ENCODE measurements at places on chromosomes 1 and 21.

DNA sequence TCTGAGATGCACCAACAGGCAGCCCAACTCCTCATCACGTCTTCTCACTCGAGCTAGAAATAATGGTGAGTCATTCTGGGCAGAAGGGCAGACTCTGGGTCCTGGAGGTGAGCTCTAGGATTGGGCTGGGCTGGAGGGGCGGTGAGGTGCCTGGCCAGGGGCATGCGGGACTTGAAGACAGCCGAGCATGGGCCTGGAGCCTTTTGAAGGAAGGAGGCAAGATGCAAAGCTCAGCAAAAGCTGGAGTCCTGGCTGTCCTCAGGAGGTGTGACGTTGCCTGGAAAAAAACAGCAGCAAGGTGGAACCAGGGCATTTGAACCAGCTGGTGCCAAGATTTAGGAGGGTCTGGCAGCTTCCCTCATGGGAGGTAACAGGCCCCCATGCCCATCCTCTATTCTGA, 712 bp downstream of the KCNA2 start:
- DNase-seq, result no peak

- no peak for DNase-seq
Measured at GRCh38 chr1:53163291-53163768, 20.9 kb upstream of the SLC1A7 start.

DNA sequence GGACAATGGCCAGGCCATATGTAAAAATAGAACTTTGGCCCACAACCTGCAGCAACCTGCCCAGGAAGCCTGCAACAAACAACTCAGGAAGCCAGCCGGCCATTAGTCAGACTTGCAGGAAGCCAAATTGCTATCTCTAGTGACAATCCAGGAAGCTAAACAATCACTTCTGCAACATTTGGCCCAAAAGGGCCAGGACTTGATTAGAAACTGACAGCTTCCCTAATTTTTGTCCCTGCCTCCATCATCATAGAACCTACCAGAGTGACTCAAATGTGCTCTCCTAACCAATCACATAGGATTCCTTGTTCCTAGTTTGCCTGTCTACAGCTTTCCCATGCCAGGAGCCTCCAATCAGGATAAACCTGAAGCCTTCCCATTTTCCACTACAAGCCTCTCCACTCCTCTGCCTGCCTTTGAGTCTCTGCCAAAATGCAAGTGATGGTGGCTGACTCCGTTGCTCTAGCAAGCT, 639.3 kb downstream of the PTPRU start:
- DNase-seq, result no peak

- DNase-seq, result no peak
Measured at GRCh38 chr1:167056529-167057231, 33.5 kb downstream of the GPA33 start.

- no peak for DNase-seq
Measured at GRCh38 chr21:31420988-31421387, 76.9 kb upstream of the TIAM1 start.

DNA sequence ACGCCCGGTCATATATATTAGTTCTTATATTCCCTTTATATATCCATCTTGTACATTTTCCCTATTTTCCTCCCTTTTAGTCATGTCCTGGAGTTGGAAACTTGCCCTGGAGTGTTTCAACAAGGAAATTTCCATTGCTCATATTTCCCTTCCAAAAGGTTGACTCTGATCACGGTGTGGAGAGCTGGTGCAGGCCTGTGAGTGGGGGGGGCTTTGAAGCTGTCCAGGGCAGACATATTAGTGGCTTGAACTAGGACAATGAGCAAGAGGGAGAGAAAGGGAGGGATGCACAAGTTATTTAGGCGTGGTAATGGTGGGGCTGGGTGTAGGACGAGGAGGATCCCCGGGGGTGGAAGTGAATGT, 30.4 kb upstream of the TMEM61 start:
- DNase-seq, result no peak

DNA sequence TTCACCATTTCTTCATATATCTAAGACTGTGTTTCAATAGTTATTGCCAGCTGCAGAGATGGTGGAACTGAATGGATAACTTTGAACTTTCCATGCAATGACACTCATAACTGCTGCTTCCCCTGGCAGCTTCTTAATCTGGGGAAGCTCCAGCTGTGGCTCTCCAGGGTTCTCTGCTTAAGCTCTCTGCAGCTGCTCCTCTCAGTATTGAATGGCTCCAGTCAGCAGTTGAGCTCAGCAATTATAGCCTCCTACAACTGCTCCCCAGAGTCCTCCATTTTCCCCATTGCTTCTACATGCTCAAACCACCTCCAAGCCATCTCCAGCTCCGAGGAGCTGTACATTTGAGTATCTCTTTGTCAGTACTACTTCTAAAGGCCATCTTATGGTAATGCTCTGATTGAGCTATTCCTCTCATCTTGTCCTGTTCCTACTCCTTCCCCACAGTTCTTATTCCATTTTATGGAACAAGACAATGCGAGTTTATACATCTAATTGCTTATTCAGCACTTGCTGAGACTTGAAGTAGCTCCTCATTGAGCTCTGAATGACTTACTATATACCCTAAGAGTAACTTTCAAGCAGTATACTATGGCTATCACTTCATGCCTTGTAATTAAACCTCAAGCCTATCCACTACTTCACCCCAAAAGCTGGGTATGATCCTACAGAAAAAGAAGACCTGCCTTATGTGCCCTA, 362.4 kb downstream of the NEGR1 start:
- DNase-seq, result no peak

DNA sequence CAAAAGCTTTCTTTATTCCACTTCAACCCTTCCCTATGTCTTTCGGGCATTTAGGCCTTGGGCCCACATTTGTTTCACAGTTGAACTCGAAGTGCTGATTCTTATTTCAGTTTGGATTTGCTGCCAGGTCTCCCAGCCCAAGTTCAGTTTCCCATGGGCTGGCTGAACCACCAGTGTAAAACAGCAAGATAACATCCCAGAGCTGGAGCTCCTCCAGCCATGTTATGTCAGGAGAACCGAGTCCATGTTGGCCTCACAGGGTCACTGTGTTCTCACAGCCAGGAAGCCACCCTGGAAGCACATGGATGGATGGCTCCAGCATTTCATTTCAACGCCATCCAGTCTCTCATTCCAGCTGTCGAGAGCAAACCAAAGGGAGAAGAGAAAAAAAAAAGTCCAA, 45.2 kb upstream of the RXRG start:
- no peak for DNase-seq

GRCh38 chr1:200139661-200140250, 112.2 kb downstream of the NR5A2 start:
- DNase-seq, result peak; percentile 12

DNA sequence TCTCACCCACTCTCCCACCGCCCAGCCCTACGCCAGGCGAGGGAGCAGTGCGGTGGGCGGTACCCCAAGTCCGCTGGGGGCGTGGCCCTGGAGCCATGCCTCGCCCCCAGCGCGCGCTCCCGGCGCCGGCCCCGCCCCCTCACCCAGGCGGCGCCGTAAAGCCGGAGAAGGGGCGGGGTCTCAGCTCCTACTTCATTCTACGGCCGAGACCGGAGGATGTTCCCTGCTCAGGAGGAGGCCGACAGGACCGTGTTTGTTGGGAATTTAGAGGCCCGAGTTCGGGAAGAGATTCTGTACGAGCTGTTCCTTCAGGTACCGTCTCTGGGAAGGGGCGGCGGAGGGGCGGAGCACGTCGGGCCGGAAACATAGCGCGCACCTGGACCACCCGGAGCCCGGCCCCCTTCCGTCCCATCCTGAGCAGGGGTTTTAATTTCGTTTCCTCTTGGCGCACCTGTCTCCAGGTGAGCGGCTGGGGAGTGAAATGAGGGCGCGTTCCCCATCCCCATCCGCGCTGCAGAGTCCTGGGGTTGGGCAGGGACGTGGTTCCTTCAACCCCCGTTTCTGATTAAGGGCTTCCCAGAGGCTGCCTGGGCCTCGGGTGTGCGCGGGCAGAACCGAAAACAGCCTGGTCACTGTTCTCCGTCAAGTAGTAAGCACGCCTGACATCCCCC, at the start of gene RBM11:
RBM11 (plus strand) TSS at position 187 of the 671 bp plus-strand sequence; CDS start at position 217, 30 bp downstream.
- no peak for DNase-seq

GRCh38 chr1:96416701-96417444, 304.7 kb upstream of the PTBP2 start:
- DNase-seq, result no peak

- no peak for DNase-seq
Measured at GRCh38 chr1:147541672-147542568, 619 bp downstream of the BCL9 start.

DNA sequence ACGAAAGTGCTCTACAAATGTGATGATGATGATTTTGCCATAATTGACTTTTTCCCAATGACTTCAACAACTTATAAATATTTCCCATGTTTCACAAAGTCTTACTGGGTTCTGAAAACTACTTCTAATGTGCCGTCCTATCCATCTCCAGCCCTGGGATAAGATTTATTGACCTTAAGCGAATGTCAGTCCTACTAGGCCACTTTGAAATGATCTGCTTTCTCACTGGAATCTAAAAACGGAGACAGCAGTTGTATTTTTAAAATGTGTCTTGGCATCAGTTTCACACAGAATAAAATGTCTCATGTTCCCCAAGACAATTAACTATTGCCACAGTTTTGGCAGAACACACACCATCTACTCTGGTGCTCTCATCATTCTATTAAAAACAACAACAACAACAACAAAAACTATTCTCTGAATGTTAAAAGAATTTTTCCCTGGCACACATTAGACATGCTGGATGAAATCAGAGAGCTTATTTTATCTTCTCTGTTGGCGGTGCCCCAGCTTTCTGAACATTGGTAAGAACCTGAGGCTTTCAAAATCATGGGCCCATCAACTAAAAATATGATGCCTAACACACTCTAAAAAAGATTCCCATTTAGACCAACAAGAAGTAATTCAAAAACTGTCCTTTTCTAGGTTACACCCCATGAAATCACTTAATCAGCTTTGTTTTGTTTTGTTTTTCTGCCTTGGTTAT, 23.1 kb upstream of the DNASE2B start:
- no peak for DNase-seq

- no peak for DNase-seq
Measured at GRCh38 chr1:207289756-207290155, 31.7 kb upstream of the CD55 start.

GRCh38 chr1:53722025-53722424, 16.9 kb downstream of the GLIS1 start:
- no peak for DNase-seq

DNA sequence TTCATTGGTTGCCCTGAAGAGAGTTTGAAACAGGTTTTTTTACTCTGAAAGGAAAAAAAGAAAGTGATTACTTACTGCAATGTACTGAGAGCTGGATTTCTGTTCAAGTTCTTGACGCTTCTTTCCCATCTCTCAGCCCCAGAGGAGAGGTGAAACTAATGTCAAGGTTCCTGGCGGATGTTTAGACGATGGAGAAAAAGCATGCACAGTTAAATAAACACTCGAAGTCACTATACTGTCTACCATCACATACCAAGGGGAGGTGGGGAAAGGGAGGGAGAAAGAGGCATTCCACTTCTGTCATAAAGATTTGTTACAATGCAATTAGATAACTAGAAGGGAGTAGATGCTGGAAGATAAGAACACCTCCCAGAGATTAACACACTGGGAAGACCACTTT, 177.0 kb upstream of the TNR start:
- no peak for DNase-seq

GRCh38 chr1:211111351-211111750, 22.6 kb downstream of the KCNH1 start:
- no peak for DNase-seq

- no peak for DNase-seq
Measured at GRCh38 chr1:185695299-185695698, 38.9 kb upstream of the HMCN1 start.

DNA sequence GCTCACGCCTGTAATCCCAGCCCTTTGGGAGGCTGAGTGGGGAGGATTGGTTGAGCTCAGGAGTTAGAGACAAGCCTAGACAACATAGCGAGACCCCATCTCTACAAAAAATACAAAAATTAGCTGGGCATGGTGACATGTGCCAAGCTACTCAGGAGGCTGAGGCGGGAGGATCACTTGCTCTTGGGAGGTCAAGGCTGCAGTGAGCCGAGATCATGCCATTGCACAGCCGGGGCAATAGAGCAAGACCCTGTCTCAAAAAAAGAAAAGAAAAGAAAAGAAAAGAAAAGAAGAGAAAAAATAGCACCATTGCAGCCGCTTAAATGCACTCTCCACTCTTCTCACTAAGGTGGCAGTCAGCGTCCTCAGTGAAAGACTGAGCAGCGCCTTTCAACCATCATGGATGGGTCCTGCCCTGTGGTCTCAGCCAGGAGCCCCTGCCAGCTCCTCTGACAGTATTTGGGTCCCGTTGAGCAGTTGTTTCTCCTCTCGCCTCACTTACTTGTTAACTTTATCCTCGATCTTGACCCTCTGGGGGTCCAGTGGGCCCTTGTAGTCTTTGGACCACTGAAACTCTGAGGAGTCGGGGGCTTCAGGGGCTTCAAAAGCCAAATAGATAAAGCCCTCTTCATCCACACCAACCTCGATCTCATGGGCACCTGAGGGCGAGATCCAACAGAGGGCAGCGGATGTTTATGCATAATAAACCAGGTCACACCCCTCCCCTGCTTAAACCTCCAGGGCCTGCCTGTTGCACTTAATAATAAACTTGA, 36.9 kb downstream of the MYOM3 start:
- DNase-seq, result no peak

GRCh38 chr1:211829343-211830054, 1.1 kb downstream of the LPGAT1 start:
- DNase-seq, result peak; percentile 27

GRCh38 chr1:28417441-28417922, 47.9 kb downstream of the PHACTR4 start:
- peak; percentile 17 for DNase-seq

GRCh38 chr1:198919667-198920398, 281.0 kb downstream of the PTPRC start:
- no peak for DNase-seq

DNA sequence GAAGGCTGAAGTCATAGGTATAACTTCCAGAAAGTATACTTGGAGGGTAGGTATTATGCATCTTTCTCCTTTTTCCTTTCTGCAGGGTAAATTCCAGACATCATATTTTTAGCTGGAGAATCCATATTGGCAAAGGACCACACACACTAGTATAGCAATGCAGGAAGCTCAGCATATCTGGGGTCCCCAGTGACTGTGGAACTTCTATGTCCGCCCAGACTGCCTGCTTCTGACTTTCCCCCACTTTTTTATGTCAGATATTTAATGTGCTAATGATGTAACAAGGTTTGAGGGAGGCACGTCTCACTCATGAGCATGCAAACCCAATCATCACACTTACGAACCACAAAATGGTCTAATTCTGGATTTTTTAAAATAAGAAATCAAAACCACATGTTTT, 90.4 kb downstream of the BACH1 start:
- no peak for DNase-seq

DNA sequence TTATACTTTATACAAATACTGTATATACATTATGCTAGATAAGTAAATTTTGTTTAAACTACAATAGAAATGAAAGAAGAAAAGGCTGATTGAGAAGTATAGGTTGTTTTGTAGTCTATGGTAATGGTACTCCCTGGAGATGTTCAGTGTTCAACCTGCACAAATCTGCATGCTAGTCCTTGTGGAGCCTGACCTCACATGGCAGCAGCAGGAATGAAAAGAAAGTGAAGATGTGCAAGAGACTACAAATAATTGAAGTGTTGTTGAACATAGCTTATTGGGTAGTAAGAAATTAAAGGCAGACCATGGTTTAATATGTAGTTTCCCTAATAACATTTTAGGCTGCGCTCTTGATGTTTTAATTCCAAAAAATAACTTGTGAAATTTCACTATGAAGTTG, 201.2 kb downstream of the TGFB2 start:
- no peak for DNase-seq

- no peak for DNase-seq
Measured at GRCh38 chr1:113732802-113733201, 26.5 kb downstream of the PHTF1 start.

Data from GF-D8 (cell line).